ENCODE measurements at places on chromosomes 2 and 18.

GRCh38 chr2:200397785-200398184 lies 91.3 kb downstream of the SPATS2L start:
- no peak for DNase-seq

- DNase-seq, result no peak
Measured at GRCh38 chr2:214226061-214226460, 184.8 kb upstream of the VWC2L start.

DNA sequence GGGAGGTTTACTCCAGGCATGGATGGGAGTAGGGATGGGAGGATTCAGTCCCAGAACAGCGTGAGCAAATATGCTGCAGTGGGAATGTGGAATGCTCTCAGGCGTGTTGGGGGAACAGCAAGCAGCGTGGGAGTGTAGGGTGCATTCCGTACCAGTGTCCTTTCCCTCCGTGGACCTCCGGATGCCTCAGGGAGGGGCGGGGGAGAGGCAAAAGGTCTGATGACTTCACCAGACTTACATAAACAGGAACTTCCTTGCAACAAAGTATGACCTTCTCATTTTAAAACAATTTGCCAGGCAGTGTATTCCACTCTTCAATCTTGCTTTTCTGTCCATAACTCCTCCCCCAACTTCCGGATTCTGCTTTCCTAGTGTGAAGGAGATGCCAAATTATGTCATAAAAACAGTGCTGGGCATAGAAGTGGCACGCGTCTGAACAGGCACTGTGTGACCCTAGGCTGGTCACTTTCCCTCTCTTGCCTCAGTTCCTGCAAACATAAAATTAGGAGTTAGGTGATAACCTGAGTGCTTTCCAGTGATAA lies 36.9 kb downstream of the RPL37A start:
- DNase-seq, result no peak

GRCh38 chr2:233761040-233761769 lies 1.1 kb downstream of the UGT1A1 start:
- no peak for DNase-seq

- no peak for DNase-seq
Measured at GRCh38 chr2:58516695-58517094, 275.6 kb upstream of the FANCL start.

DNA sequence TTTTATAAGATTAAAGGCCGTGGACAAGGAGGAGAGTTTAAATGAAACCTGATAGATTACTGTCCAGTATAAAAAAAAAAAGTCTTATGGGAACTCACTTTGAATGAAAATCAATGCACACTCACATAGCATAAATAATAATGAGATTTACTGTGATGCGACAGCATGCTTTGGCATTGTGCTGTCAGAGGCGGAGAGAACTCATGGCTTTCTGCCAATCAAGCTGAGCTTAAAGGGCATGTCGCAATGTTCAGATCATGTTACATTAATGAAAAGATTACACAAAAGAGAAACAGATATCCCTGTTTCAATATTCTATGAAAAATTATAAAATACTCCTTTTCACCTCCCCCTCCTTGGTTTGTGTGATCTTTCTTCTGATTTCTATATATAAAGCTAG lies 310.8 kb downstream of the ERBB4 start:
- DNase-seq, result no peak

DNA sequence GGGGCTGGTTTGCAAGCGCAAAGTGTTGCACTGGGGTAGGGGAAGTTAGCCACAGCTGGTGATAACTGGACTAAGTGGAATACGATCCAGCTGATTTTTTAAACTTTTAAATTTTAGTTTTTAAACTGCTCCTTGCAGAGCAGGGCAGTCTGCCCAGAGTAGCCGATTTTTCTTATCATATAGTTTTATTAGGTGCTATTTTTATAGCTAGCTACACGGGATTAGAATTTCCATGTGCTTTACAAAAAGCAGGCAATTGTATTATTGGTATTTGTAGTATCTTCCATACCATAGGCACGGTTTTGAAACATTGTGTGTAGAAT lies 9.6 kb downstream of the CPLX4 start:
- no peak for DNase-seq

GRCh38 chr2:23413641-23414040 lies 28.7 kb downstream of the KLHL29 start:
- no peak for DNase-seq

DNA sequence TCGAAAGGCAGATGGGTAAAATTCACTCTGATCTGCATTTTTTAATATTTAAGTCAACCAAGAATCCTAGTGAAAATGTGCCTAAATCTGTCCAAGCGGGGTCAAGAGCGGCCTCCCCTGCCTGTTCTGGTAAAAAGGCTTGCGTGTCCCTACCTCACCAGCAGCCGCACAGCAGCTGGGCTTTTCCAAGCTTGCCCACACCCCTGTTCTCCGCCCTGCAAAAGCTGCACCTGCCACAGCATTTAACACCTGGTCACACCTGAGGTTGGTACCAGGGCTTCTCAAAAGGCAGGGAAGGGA lies 25.8 kb upstream of the TMEM182 start:
- DNase-seq, result no peak

GRCh38 chr2:128786316-128786715 lies 467.6 kb upstream of the HS6ST1 start:
- no peak for DNase-seq

GRCh38 chr2:74312913-74313312 lies 30.3 kb downstream of the SLC4A5 start:
- no peak for DNase-seq

DNA sequence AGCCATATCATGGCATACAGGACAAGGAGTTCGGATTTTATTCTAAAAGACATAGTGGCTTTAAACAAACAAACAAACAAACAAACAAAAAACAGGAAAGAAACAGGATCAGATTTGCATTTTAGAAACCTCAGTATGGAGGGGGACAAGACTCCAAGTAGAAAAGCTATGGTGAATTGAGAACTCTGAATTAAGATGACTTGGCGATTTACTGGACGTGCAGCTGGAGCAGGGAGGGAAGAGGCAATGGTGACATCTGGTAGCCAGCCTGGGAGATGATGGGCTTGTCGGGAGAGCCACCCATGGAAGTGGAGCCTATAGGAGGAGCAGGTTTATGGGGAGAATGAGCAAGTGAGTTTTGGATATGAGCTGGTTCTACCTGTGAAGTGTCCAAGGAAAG lies 13.2 kb downstream of the CPLX4 start:
- DNase-seq, result no peak

DNA sequence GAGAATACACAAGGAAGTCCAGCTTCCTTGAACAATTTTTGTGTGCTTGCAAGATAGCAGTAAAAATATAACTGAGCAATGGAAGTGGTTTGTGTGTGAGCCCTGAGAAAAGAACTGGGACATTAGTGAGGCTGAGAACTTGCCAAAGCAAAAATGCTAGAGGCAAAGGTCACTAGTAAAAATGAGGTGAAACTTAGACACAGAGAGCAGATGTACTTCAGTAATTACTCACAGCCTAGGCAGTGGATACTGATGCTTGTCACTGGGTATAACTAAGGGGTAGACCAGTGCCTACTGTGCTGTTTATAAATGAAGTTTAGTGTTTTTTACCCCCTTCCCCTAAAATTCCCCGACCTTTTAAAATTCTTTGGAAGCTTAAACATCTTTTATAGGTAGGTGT lies 450.1 kb downstream of the LPIN1 start:
- no peak for DNase-seq

DNA sequence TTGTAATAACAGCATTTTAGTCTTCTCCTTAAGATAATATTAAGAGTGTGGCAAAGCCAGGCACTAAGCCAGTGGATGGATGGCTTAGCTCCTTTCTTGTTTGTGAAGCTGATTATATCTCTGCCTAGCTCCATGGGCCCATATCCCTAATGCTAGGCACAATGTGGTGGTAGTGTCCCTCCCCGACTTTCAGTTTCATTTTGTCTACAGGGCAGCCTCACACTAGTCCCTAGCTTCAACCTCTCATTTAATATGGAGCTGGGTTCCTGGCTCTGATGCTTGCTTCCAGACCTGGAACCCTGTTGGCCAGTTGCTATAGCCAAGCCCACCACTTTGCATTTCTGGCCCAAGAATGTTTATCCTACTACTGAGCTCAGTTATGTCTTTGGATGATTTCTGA lies 437.0 kb upstream of the MEIS1 start:
- DNase-seq, result no peak

GRCh38 chr18:21634588-21635199 lies 22.6 kb downstream of the SNRPD1 start:
- DNase-seq, result no peak

DNA sequence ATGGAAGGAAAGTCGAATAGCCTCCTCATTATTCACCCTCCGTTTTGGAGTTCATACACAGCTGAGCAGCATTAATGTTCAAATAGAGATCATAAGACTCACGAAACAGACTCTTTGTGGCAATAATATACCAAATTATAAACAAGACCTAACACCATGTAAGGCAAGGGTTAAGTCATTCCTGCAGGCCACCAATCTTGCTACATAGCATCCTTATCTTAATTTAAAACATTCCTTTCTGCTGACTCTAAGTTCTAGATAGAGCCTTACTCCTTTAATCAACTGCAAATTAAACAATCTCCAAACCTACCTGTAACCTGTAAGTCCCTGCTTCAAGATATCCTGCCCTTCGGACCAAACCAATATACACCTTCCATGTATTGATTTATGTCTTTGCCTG lies 178.0 kb downstream of the PDE11A start:
- DNase-seq, result no peak

- no peak for DNase-seq
Measured at GRCh38 chr2:118016911-118017310, 3.0 kb upstream of the CCDC93 start.

DNA sequence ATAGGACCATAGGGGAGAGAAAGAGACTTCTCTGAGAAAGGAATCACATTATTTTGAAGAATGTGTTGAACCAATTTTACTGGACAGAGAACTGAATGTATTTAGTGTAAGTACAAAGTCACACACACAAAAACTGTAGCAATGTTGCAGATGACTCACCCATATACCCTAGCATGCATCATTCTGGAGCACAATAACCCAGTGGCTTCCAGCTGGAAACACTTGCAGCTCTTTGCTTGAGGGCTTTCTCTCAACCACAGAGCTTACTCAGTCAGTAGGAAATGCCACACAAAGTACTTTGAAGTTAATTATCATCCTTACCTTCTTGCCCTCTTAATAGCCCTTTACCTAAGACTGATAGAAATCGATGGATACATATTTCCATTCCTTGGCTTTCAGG lies 760.0 kb upstream of the FSHR start:
- DNase-seq, result no peak

DNA sequence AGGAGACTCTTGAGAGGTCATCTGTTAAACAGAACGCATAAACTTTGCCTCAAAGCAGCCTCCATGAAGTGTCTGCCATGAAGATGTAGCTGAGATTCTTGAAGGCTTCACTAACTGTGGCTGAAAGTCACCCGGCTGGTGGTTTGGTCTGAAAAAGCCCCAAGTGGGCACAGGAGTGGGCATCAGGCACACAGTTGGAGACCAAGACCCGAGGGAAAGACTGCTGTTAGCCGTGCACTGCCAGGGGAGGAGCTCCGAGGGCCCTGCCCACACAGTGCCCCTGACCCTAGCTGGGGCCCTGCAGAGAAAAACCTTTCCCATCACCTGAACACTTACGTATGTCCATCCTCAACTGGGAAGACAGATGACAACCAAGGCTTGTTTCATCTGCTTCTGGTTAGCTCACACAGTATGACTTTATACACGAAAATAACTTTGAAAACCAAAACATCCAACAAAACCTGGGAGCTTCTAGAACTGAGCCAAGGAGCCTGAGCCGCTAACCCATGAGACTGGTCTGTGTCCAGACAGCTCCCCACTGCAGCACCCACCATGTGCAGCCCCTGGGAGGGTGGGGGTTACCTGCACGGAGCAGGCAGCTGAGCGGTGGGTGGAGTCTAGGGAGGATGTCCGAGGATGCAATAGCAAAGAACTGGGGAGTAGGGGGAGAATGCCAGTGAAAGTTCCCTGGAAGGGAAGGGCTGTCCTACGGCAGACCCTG lies 15.4 kb downstream of the HJURP start:
- DNase-seq, result no peak

- no peak for DNase-seq
Measured at GRCh38 chr2:179455172-179455524, 190.5 kb upstream of the SESTD1 start.

GRCh38 chr2:206219957-206220356 lies 54.5 kb upstream of the ZDBF2 start:
- no peak for DNase-seq

GRCh38 chr2:28869494-28870145 lies 489 bp downstream of the TRMT61B start:
- no peak for DNase-seq

GRCh38 chr2:62511636-62512035 lies 5.6 kb upstream of the TMEM17 start:
- DNase-seq, result no peak

- no peak for DNase-seq
Measured at GRCh38 chr2:103847276-103847675, 1006.6 kb upstream of the POU3F3 start.

- DNase-seq, result no peak
Measured at GRCh38 chr2:8679827-8680731, 1.8 kb upstream of the ID2 start.

DNA sequence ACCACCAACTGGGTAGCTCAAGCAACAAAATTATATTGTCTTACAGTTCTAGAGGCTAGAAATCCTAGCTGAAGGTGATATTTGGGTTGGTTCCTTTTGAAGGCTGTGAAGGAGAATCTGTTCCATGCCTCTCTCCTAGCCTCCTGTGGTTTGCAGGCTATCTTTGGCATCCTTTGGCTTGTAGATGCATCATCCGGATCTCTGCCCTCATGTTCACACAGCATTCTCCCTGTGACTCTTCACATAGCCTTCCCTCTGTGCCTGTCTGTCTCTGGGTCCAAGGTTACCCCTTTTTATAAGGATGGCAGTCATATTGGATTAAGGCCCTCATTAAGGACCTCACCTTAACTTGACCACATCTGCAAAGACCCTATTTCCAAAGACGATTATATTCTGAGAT lies 78.6 kb upstream of the MAP3K20 start:
- no peak for DNase-seq

GRCh38 chr2:86556508-86556907 lies 6.7 kb downstream of the CHMP3 start:
- DNase-seq, result no peak

GRCh38 chr2:191777351-191777750 lies 69.5 kb downstream of the CAVIN2 start:
- no peak for DNase-seq

GRCh38 chr2:75498907-75499306 lies 61.8 kb downstream of the EVA1A start:
- DNase-seq, result no peak

All from stimulated activated naive CD4-positive, alpha-beta T cell (primary cell).